ENCODE measurements at places on chromosomes 5 and 9. TPM values are rescaled to one million over a fixed set of nuclear protein-coding genes. Genes with fewer than 3 reads are reported as not detected.

Gene GPR151
- total RNA-seq, result not detected

Gene SYK
- 7.9 TPM for total RNA-seq

Gene ZNF367
- total RNA-seq, result 25.8 TPM

Gene GABRA1
- total RNA-seq, result not detected

Gene CLIC3
- total RNA-seq, result not detected

Gene PHYHD1
- total RNA-seq, result not detected

Gene TRIM14
- 4.2 TPM for total RNA-seq

Gene C9orf152
- not detected for total RNA-seq

Gene HMHB1
- not detected for total RNA-seq

Gene FYB1
- total RNA-seq, result not detected

Gene SV2C
- not detected for total RNA-seq

Gene LCN15
- not detected for total RNA-seq

Gene SLC6A18
- not detected for total RNA-seq

Gene OR13C5
- total RNA-seq, result not detected

Gene TLE1
- total RNA-seq, result 6.1 TPM

Gene ITK
- not detected for total RNA-seq

Gene PTGR1
- total RNA-seq, result 66.2 TPM

Gene TAF11L5
- not detected for total RNA-seq

Gene TMEM215
- not detected for total RNA-seq

Gene ACOT12
- not detected for total RNA-seq

Gene DBH
- not detected for total RNA-seq

Gene IFNA14
- not detected for total RNA-seq

Gene HCN1
- total RNA-seq, result not detected

Gene KCNV2
- not detected for total RNA-seq

Gene MAMDC2
- not detected for total RNA-seq

Gene IFNA13
- total RNA-seq, result not detected

Gene INSL4
- total RNA-seq, result not detected

Gene NR2F1
- 73.0 TPM for total RNA-seq

Gene CAAP1
- 20.9 TPM for total RNA-seq

Gene SHISAL2B
- total RNA-seq, result not detected

Gene TMEM252
- not detected for total RNA-seq

Gene CDKN2B-AS1
- total RNA-seq, result not detected

Gene NOXA1
- not detected for total RNA-seq

Gene ADAMTS16
- total RNA-seq, result not detected

Gene FBLL1
- 0.53 TPM for total RNA-seq

Gene MSMP
- not detected for total RNA-seq

Gene NTRK2
- total RNA-seq, result not detected

Gene ZDHHC11B
- total RNA-seq, result not detected

Gene PRDM12
- total RNA-seq, result not detected

Gene CNTNAP3B
- total RNA-seq, result 12.2 TPM
